ENCODE measurements at places on chromosomes 1 and 21.

GRCh38 chr1:36285443-36286101 lies 20.6 kb upstream of the SH3D21 start:
- DNase-seq, result no peak

- DNase-seq, result no peak
Measured at GRCh38 chr1:15525050-15526020, 1.3 kb upstream of the DNAJC16 start.

DNA sequence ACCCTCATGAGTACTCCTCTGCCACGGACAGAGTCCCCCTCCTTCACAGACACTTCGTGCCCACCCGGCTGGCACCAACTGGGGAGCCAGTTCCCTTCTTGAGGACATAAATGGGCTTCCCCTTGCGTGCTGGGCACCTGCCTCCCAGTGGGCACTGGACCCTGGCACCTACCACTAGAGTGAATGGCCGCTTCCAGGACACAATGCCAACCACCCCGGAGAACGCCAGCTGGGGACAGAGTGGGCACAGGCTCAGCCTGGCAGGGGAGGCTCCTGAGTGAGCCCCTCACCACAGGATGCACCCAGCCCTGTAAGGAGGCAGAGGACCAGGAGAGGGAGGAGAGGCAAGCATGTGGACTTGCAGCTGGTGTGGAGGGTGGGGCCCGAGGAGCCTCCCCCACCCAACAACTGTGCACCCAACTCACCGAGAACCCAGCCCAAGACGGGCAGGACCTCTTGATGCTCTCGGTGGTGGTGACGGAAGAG lies 1.0 kb downstream of the ENTREP3 start:
- DNase-seq, result no peak

DNA sequence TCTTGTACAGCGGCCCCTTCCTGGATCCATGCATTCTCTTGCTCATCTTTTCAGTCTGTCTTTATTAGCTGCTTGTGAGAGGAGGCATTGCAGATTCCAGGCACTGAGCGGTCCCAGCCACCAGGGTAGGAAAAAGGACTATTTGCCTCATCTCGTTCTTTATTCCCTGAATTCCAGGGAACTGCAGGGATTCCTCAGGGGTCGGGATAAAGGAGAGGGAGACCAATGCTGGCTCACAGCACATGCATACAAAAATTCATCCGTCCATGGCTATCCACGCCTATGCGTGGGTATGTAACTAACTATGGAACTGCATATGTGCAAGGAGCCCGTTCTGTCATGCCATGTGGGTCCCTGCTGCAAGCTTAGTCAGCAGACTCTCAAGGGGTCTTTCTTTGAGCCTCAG lies 879 bp upstream of the PLPPR5 start:
- DNase-seq, result no peak

GRCh38 chr1:151718011-151718431 lies 1.4 kb upstream of the CELF3 start:
- no peak for DNase-seq

- no peak for DNase-seq
Measured at GRCh38 chr1:204867666-204868339, 2.9 kb upstream of the NFASC start.

DNA sequence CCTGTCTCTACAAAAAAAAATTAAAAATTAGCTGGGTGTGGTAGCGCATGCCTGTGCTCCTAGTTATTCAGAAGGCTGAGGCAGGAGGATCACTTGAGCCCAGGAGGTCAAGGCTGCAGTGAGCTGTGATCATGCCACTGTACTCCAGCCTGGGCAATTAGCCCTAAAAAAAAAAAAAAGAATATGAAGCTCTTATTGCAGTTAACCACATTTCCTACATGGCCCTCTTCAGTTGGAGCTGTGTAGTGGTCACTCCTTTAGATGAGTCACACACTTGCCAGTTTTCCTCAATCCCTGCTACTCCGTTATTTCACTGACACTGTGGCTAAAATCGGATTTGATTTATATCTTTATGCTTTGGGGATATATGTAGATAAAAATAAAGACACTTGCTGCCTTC lies 11.8 kb downstream of the NFYC start:
- no peak for DNase-seq

DNA sequence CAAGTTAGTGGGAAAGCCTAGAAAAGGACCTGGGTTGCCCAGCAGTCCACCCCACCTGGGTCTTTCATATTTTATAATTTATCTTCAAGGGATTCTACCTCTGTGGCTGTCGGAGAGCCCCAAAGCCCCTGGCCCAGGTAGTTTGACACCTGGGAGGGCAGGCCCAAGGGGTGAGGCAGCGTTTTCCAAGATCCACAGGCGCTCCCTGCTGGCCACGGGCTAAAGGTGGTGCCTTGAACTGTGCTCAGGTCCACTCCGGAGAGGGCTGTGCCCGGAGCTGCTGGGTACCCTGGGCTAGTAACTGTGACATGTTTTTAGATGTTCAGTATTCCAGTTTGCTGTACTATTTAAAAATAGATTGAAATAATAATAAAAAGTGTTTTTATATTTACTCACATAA lies 37.2 kb upstream of the CRNN start:
- no peak for DNase-seq

- DNase-seq, result no peak
Measured at GRCh38 chr1:101190441-101190840, 46.4 kb upstream of the S1PR1 start.

GRCh38 chr1:218351391-218352074 lies 6.4 kb downstream of the TGFB2 start:
- no peak for DNase-seq

- no peak for DNase-seq
Measured at GRCh38 chr1:18875796-18876128, 16.3 kb upstream of the TAS1R2 start.

- DNase-seq, result no peak
Measured at GRCh38 chr1:228963795-228964177, 228.5 kb downstream of the RHOU start.

DNA sequence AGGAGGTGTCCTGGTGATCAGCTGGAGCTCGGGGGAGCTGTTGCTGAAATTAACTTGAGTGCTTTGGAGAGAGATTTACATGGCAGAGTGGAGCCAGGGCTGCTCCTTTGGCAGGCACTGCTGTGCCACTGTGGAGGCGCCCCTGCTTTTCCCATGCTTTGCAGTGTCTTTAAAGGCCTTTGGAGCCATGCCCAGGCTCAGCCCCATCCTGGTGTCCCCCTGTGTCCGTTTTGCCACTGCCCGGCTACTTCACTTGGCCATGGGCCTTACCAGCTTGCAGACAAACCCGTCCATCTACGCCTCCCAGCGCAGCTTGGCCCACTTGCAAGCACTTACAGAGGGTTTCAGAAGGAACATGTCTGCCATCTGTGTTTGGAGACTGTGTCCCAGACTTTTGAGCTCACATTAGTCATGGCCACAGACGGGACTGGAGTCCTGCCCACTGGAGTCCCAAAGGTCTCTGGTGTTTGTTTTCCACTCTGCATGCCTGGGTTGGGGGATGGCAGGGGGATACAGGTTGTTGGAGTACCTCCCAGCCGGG lies 18.2 kb upstream of the LAMTOR5 start:
- DNase-seq, result no peak

DNA sequence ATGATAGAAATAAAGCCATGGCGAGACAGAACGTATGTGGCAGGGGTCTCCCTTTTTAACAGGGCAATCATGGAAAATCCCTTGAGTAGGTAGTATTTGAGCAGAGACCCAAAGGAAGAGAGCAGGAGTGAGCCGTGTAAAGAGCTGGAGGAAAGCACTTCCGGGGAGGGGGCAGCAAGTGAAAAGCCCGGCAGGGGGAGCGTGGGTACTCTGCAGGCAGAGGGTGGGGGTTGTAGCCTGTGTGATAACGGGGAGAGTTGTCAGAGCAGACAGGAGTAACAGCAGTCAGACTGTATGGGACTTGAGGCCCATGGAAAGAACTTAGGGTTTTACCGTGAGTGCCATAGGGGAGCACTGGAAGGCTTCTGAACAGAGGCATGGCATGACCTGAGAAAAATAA lies 51.1 kb upstream of the LDLRAP1 start:
- DNase-seq, result no peak

DNA sequence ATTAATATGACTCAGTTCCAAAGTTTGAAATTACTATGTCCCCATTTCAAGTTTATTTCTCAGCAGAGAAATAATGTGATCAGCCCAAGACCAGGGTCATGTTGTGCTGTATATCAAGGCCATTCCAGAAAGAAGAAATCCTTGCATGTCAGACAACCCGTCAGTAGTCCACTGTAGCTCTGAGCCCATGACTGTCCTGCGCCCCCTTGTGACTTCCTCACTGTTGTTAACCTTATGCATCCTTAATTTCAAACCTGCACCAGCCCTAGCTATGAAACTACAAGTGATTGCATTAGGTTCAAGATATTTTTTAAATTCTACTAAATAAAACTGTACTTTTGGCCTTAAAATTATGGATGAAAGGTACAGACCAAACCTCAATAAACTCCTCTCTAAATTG lies 133.0 kb downstream of the LRRC7 start:
- no peak for DNase-seq

GRCh38 chr1:83725735-83726360 lies 273.1 kb downstream of the TTLL7 start:
- no peak for DNase-seq

- DNase-seq, result no peak
Measured at GRCh38 chr1:155485945-155486344, 76.7 kb downstream of the ASH1L start.

DNA sequence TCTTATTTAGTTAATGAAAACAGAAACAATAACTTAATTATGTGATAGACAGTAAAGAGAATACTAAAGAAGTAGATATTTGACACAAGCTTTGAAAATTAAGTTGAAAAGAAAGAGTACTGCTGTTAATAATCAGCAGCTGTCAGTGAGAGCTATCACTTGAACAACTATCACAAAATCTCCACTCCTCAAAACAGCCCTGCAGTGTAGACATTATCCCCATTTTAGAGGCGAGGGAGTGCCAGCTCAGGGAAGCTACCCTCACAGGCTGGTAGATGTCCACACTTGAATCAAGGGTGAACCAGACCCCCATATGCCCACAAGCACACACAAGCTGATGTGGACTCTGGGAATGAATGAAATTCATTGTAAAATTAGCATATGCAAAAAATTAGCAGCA lies 248.8 kb downstream of the RHOU start:
- DNase-seq, result no peak

GRCh38 chr1:246450611-246451251 lies 56.3 kb downstream of the SMYD3 start:
- no peak for DNase-seq

DNA sequence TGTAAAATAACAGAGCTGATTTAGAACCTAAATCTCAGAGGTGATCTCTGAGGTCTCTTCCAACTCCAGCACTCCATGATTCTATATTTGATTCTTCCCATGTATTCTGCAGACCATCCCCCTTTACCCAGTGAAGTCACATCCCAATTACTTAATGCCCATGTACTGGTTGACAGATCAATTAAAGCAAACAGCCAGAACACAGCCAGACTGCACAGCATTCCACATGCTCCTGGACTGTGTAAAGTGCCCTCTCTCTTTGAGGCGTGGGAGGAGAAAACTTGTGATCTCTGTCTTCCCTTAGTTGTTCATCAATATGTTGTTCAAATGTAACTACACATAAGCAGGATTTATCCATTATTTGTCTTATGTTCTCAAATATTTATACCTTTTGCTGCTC lies 18.1 kb downstream of the NOS1AP start:
- no peak for DNase-seq

GRCh38 chr1:33562563-33562962 lies 90.1 kb downstream of the ZSCAN20 start:
- no peak for DNase-seq

DNA sequence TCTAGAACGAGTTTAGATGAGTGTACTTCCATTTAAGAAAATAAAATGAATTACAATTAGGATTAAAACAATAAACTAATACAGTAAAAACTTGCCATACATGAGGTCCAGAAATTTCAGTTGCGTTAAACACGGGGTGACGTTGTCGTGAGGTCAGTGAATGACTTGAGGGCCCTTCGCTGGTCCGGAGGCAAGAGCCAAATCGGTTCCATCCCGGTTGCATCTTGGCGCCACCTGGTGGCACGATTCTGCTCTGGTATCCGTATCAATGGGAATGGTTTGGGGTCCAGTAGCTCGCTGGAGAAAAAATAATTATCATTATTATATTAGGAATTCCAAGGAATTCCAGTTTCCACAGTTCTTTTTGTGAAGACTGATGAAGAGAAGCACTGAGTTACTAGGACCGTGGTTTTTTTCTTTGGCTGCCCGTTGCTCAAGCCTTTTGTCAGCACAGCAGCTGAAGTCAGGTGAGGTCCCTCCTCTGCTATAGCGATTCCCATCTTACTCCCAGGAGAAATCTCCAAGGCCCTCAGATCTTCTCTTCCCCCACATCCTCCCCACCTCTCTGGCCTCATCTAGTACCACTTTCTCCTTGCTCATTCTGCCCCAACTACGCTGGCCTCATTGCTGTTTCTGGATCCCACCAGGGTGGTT lies 161.4 kb downstream of the SLC35F3 start:
- peak; percentile 28 for DNase-seq

GRCh38 chr1:192263436-192263835 lies 53.4 kb upstream of the RGS21 start:
- DNase-seq, result no peak

GRCh38 chr1:114154963-114155322 lies 1.3 kb upstream of the SYT6 start:
- DNase-seq, result no peak

GRCh38 chr1:41891199-41891896 lies 27.4 kb downstream of the HIVEP3 start:
- DNase-seq, result peak; percentile 28

- DNase-seq, result no peak
Measured at GRCh38 chr1:17434016-17434415, 5.5 kb downstream of the RCC2 start.

DNA sequence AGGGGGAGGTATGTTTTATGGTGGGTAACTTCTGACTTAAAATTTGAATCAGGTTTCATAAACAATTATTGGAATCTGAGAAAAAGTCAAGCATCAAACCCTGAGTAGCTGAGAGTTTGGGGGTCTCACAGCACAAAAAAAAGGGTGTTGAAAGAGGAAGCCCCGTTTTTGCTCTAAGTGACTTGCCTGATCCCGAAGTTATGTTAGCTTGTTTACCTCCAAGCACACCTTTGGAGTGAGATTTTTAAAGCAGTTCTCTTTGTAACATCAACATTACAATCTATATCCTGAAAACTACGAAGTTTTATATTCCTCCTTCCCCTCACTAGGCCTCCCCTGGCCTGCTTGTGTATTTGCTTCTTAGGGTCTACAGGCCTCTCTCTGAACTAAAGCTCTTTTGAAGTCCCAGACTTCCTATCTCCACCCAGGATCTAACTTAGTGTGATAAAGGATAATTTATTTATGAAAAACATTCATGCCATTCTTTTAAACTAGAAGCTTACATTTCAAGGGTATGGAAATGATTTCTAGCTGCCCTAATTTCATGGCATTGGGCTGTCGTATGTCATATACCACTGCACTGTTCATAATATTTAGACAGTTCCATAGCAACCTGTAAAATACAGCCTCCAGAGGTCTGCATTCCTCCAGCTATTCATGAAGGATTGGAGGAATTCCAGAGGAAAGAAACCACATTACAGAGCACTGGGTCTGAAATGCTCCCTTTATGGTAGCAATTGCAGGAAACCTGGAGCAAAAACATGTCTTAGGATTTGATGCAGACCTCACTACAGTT lies 36.1 kb upstream of the RGS1 start:
- DNase-seq, result no peak

Measured in stimulated activated CD4-positive, alpha-beta T cell treated with anti-CD3 and anti-CD28 coated beads, Interleukin-12 subunit alpha, Interleukin-12 subunit beta, amount 100 ng/mL, for 24 hours (primary cell).